ENCODE measurements at places on chromosomes 5 and 9.

DNA sequence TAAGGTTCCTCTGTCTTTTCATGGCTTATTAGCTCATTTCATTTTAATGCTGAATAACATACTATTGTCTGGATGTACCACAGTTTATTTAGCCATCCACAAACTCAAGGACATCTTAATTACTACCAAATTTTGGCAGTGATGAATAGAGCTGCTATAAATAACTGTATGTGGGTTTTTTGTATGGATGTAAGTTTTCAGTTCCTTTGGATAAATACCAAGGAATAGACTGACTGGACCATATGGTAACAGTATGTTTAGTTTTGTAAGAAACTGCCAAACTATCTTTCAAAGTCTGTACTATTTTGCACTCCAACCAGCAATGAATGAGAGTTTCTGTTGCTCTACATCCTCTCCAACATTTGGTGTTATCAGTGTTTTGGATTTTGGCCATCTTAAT lies 38.7 kb downstream of the SCAMP1 start:
- peak; percentile 67 for DNase-seq

- DNase-seq, result peak; percentile 73
Measured at GRCh38 chr5:68848091-68848490, 245.7 kb upstream of the SLC30A5 start.

- DNase-seq, result no peak
Measured at GRCh38 chr5:132779961-132780360, 2.9 kb upstream of the SEPTIN8 start.

GRCh38 chr5:142684508-142685041 lies 1.3 kb downstream of the FGF1 start:
- no peak for DNase-seq

- no peak for DNase-seq
Measured at GRCh38 chr5:180684623-180685161, 35.3 kb upstream of the FLT4 start.

DNA sequence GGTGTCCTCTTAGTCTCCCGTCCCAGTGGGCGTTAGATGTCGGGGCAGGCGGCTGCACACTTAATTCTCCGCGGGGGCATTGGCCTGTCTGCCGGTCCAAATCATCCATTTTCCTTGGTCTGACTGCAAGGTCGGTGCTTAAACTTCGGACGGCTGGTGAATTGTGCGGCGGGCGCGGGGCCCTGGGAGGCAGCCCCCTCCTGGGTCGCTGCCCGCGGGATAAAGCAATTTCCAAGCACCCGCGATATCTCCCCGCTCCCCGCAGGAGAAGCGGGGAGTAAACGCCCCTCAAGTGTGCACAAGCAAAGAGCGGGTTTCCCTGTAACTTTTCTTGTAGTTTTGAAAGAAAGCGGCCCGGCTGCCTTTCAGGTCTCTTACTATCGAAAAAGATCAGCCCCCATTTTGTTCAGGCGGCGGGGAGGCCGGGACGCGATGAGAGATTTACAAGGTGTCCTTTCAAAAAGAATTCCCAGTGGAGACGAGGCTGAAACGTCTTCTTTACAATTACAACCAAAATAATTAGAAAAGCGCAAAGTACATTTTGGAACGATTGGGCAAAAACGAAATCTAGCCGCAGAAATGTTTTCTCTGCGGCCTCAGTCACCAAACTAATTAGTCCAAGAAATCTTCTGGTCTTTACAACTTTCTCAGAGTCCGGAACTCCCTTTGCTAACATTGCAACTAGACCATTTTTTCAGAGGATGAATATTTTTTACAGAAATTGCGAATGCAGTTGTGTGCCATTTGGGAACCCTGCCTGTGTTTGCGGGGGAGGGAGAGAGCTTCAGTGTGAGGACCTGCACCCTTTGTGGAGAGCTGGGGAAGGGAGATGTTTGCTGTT lies 1.8 kb downstream of the IRX1 start:
- no peak for DNase-seq

All from EH (cell line).